ENCODE measurements at places on chromosomes 5 and 9.

DNA sequence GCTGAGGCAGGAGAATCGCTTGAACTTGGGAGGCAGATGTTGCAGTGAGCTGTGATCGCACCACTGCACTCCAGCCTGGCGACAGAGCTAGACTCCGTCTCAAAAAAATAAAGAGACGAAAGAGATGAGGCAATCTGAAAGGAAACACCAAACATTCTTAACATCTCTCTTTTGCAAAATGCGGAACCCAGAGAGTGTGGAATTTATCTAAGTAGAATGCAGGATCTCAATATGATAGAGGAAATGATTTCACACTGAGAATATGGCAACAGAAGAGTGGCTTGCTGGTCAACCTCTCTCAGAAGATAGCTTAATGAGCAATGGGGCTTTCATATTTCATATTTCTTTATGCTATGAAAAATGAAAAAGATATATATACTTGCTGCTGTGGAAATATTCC is 33.4 kb upstream of the PCA3 start:
- no peak for DNase-seq

DNA sequence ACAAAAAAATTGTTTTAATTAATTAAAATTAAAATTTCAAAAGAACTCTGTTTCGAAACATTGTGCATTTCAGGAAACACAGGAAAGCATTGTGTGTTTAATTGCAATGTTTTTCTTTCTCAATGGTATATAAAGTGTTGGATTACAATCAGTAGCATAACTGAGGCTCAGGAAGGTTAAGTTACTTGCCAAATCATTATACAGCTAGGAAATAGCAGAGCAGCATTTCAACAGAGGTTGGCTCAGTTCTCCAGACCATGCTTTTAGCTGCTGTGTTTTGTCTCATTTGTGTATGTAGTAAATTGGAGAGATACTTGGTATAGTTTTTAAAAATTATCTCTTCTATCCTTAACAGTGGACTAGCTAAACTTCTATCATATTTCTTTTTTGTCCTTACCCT is 30.0 kb upstream of the CAMLG start:
- no peak for DNase-seq

GRCh38 chr9:79584655-79584982 is 12.9 kb downstream of the TLE4 start:
- no peak for DNase-seq

DNA sequence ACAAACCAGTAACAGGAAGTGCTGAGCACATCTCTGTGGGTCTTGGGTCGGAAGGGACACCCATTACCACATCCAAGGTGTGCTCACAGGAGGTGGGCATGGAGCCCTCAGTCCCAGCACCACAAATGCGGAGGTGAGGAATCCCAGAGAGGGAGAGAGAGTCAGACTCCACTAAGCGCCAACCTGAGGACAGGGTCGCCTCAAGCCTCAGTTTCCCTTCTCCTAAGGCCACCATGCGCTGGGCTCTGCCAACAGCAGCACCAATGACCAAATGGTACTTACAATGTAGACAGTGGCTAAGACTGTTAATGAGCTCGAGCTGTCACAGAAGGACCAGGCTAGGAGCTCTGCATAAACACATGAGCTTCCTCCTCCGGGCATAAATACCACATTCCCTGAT is 43.1 kb downstream of the BICD2 start:
- DNase-seq = peak; percentile 17

GRCh38 chr9:105066275-105066865 is 138.4 kb upstream of the ABCA1 start:
- no peak for DNase-seq

GRCh38 chr9:124392871-124393460 is 22.3 kb downstream of the PSMB7 start:
- peak; percentile 92 for DNase-seq

GRCh38 chr5:149125386-149125891 is 15.9 kb upstream of the ABLIM3 start:
- peak; percentile 48 for DNase-seq

- no peak for DNase-seq
Measured at GRCh38 chr5:38453506-38453905, 102.9 kb downstream of the LIFR start.

- DNase-seq = peak; percentile 23
Measured at GRCh38 chr5:96812851-96813250, 5.1 kb upstream of the ERAP1 start.

- DNase-seq = no peak
Measured at GRCh38 chr5:56344594-56344993, 111.5 kb upstream of the ANKRD55 start.

GRCh38 chr9:25681266-25681665 is 3.0 kb upstream of the TUSC1 start:
- peak; percentile 82 for DNase-seq

DNA sequence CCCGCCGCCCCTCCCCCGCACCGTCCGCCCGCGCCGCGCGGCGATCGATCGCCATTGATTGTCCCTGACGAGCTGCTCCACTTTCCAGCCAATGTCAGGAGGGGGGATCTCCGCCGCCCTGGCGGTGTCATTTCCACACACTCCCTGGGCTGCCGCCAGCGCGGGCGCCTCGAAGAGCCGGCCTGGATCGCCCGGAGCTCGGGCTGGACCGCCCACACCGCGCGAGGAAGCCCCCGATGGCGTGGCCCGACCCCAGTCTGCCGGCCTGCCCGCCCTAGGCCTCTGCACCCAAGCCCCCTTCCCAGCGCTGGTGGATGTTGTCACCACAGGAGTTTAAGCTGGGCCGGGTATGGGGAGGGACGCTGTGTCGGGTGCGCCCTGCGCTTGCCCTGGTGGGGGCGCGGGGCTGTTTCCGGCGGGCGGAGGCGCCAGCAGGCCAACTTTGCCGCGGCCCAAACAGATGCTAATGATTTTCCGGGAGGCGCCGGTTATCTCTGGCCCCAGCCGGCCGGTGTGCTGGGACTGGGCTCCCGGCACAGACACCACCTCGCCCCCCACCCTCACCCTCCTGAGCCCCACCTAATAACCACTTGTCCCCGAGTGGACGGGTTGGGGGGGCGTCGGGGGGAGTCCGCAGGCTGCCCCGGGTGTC is 10.6 kb upstream of the CXXC5 start:
- peak; percentile 82 for DNase-seq

- DNase-seq = peak; percentile 37
Measured at GRCh38 chr9:84699984-84700383, 30.5 kb downstream of the NTRK2 start.

DNA sequence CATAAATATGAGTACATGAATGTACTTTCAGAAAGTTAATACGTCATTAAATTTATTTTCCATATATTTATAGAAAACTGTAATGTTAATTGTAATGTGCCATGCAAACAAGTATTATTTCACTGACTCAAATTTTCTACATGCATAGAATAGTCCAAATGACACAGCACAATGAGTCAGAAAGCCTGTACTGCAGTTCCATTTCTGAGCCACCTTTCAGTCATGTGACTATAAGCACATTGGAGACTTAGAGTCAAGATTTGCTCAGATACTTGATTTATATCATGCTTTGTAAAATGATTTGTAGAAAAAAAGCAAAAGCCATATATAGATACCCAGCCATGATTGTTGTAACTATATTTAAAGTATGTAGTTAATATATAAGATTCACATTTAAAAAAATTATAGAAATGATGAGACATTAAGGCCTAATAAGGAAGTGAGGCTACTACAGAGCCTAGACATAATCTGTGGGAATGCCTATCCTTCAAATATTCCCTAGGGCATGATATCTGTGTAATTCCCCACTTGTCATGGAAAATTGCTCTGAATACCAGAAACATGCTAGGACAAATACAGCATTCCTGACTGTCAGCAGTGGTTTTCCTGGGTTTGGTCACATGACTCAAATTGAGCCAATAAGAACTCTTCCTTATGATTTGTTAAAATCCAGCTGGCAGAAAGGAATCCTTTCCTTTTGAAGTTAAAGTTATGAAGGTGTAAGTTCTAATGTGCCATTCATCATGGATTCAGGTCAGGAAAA is 50.0 kb downstream of the PTPRD start:
- no peak for DNase-seq

DNA sequence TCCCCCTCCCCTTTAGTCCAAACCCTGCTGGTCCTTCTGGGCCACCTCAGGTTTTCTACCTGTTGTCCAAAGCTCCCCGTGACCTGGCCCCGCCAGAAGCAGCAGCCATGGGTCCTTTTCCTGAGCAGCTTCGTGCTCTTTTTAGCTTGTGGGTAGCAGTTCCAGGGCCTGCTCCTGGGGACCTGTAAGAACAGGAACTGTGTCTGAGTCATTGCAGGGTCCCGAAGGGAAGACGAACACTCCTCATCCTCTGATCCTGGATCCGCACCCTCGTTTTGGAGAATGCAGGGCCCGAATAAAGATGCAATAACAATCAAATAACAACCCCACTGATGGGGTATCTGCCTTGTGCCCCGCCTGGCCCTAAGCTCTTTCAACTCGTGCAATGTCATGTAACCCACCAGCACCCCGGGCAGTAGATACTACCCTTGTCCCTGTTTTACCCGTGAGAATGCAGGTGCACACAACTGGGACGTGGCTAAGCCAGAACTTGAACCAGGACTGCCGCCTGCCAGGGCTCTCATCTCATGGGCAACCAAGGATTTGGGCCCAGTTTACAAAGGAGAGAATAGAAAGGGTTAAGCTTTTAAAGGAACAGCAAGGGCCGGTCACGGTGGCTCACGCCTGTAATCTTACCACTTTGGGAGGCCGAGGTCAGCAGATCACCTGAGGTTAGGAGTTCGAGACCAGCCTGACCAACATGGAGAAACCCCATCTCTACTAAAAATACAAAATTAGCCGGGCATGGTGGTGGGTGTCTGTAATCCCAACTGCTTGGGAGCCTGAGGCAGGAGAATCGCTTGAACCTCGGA is 33.2 kb downstream of the NEK6 start:
- no peak for DNase-seq

DNA sequence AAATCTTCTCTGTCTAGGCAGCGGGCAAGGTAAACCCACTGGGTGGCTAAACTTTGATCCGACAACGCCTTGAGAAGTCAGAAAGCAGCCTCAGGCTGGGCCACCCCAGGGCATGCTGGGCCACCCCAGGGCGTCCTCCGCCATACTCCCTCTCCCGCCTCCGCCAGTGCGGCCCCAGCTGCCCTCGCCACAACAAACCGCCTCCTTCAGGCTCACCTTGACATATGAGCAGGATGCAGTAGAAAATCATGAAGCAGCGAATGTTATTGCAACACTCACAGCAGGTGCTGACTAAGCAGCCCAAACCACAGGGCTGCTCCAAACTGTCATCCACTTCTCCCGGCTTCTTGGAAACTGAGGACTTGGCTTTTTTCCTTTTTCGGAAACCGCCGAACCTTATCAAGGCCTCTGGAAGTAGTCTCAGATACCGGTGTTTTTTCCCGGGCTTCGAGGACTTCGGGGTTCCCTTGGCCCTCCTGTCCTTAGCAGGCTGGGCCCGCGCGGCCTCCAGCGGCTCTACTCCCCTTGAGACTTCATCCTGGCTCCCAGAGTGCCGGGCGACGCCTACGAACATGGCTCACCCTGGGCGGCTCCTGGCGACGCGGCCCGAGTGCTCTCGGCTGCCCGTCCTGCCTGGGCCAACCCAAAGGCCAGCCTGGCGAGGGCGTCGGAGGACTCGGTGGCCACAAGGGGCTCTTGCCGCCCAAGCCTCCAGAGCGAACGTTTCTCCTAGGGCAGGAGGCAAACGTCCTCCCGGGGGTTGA is at the start of gene SLCO6A1:
TSS of gene SLCO6A1 (minus strand) at position 731 of the 764 bp plus-strand sequence. CDS start at position 574, 157 bp downstream.
- no peak for DNase-seq

GRCh38 chr9:101639311-101639710 is 44.5 kb upstream of the PPP3R2 start:
- no peak for DNase-seq

- DNase-seq = no peak
Measured at GRCh38 chr5:178765753-178766300, 35.4 kb upstream of the ZNF354A start.

DNA sequence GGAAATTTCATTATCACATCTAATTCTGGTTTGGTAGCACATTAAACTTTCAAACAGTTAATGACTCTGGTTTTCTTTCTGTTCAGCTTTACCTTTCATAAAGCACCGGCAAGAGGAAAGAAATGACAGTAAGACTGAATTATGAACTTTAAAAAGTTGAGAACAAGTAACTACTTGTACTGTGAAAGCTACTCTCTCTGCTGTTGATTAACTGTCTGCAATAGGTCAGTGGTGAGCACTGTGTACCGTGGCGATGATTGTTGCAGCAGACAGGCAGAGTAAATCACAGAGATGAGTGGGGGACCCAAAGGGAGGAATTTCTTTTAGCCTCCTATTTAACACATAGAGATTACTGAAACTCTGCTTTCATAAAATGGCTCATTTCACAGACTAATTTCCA is 74.0 kb upstream of the MEF2C start:
- DNase-seq = no peak

DNA sequence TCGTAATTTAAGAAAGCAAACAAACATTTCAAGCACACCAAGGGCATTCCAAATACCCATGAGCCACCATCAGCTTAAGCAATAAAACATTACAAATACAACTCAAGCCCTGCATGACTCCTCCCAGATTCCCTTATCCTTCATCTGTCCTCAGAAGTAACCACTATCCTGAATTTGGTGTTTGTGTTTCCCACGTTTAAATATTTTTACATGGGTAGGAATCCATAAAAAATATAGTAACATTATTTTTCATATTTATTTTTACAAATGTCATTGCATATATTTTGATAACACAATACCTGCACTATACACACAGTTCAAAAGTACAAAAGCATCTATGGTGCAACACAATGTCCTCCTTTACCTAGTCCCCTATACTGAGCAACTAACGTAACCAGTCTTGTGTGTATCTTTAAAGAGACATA is 6.4 kb downstream of the PRKAA1 start:
- peak; percentile 24 for DNase-seq

DNA sequence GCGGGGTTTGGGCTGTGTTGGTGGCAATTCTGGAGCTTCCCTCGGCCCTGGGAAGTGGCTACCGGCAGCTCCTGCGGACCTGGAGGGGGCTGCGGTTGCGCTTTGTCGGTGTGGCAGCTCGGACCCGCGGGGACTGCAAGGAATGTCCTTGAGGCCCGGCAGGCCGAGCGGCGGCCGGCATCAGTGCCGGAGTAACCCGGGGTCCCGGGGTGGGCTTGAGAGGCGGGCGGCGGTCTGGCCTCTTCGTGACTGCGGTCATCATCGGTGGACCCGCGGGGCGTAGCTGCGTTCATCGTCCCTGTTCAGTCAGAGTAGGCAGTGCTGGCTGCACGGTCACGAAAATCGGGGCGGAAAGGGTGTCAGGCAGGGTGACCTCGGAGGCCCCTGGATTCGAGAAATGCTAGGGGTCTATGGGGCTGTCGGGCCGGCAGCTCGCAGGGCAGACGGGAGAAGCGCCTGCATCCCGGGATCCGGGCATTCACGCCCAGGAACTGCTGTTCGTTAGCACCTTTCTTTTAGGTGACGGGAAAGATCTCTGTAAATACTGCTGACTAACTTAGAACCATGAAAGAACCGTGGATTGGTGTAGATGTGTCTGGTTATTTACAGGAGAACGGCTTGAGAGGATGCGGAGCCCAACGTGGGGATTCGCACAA is 474 bp downstream of the HMGCR start:
- peak; percentile 13 for DNase-seq
